ENCODE measurements at places on chromosomes 2 and 18. TPM values are rescaled to one million over a fixed set of nuclear protein-coding genes. Genes with fewer than 3 reads are reported as not detected.

DNA sequence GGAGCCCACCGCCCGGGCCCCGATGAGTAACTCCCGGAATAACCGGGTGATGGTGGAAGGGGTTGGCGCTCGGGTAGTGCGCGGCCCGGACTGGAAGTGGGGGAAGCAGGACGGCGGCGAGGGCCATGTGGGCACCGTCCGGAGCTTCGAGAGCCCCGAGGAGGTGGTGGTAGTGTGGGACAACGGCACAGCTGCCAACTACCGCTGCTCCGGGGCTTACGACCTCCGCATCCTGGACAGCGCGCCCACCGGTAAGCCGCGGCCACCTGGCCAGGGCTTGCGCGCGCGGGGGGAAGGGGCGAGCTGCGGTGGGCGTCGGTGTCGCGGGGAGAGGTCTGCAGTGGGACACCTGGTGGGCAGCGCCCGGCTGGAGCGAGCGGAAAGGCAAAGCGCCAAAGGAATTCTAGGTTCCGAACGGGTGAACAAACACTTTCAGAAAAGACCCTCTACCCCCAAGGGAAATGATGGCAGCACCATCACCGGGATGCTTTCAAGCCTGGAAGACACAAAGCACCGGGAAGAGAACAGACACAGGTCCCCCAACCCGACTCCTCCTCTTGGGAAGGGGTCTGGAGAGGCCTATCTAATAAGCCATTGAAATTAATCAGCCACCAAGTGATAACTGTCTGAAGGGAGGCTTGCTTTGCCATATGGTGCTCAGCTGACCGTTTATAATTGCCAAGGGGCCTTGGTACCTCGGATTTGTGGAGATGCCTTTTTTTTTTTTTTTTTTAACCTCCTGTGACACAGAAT, 1.1 kb downstream of the MIB1 start:
- DNase-seq: no peak

GRCh38 chr2:170229744-170230143, 51.8 kb downstream of the MYO3B start:
- no peak for DNase-seq

GRCh38 chr2:206245265-206245672, 29.2 kb upstream of the ZDBF2 start:
- no peak for DNase-seq

DNA sequence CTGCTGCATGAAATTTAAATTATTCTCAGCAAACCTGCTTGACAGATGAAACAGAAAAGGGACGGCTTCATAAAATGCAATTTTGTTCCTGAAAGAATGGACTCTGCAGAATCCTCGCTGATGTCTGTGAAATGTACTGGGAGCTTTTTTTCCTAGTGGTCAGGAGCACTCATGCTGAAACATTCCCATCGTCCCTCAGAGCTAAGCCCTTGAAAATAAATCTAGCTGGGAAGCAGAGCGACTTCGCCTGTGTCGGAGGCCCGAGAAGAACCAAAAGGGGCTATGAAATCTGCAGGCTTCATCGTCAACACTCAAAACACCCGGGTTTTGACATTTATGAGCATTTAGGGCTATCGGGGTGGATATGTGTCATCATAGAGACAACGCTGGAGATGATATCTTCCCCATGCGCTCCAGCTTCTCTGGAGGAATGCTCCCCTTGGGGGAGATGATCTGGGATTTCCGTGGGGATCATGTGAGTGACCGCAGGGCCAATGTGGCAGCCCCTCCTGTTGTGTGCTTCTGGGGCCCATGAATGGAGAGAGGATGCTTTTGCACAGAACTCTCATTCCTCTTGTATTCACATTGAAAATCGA, 182.3 kb downstream of the KLHL29 start:
- no peak for DNase-seq

DNA sequence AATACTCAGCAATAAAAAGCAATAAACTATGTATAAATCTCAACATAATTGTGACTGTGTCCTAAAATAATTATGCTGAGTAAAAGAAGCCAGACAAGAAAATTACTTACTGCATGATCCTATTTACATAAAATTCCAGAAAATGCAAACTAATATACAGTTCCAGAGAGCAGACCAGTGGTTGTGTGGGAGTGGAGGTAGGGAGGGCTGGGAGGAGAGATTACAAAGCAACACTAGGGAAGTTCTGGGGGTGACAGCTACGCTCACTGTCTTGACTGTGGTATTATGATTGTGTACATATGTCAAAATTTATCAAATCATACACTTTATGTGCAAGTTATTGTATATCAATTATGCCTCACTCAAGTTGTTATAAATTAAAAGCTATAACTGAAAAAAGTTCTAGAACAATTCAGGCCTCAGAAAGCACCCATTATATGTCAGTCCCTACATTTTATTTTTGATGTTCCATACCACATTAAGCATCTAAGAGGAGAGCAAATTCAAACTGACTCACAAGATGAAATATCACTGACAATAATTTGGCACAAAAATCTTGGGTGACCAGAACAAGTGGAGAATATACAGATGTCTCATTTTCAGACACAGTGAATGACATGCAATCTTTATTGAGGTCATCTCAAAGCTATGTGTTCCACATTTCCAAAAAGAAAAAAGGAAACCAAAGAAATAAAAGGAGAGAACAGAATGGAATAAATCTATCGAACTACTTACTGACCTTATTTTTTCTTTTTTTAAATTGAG, 85.1 kb downstream of the ANTXR1 start:
- DNase-seq: no peak

GRCh38 chr2:229335877-229336346, 64.8 kb upstream of the PID1 start:
- DNase-seq: no peak

DNA sequence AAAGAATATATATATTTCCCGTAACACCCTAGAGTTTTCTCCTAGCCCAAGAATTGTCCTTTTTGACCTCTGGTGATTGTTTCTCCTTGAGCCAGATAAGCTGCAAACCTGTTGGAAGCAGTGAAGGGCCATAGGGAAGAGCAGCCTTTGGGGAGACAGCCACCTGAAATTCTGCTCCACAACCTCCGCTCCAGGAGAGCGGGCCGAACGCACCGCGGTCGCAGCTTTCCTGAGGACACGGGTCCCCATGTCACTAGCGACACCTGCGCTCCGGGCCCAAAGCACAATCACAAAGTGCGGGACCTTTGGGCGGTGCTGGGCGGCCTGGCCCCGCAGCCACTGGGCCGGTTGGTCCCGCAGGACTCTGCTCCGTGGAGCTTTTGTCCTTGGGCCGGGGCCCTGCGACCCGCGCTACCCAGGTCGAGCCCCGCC, 557 bp upstream of the DSG2 start:
- DNase-seq: no peak

DNA sequence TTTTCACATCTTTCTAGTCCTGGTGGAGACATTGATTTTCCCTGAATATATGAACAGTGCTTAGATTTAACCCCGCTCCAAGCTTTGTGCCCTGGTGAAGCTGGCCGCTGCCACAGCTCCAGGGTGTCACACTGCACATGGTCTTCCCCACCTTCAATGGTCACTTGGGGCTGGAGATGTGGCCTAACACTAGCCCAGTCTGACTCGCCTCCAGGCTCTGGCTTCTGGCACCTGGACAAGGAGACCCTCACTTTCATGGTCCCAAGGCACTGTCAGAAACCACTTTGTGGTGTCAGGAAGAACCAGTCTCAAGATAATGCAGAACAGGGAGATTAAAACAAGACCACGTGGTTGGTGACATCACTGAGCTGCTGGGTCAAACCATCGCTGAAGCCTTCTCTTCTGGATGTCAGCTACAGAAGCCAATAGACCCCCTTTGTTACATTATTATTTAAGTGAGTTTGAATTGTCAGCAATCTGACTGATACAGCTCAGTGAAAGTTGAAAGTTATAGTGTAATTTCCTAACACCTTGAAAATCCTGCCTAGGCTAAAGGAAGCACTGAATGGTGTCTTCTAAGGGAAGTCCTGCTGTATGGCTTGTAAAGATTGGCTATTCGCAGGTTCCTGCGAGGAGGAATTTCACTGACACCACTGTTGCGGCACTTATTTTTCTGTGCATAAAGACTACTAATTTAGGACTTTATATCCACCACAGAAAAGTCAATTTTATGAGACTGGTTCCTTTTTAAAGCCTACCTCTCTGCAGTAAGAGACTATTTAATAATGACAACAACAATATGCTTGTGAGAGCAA, 55.0 kb upstream of the CTDP1 start:
- DNase-seq: no peak

GRCh38 chr2:233672886-233673285, 1.2 kb downstream of the UGT1A9 start:
- no peak for DNase-seq

- DNase-seq: no peak
Observed at GRCh38 chr2:134173338-134174016, 80.4 kb upstream of the MGAT5 start.

DNA sequence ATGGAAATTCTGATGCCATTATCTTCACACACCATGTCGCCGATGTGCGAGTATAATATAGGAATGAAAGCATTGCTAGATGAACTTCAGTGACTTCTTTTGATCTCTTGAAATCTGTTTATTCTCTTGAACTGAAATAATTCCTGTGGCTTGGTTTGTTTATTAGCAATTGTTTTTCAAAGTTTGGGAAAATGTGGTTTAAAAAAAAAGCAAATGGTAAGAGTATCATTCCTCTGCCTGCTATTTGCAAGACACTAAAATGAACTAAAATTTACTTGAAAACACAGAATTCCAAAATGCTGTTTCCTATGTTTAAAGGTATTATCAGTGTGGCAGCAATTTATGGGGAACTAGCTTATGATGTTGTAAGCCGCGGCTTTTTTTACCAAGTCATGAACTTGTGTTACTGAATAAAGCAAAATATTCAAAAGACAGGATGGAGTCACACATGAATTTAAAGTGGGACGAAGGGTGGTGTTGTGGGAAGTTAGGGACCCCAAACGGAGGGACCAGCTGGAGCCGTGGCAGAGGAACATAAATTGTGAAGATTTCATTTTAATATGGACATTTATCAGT, 96.4 kb downstream of the COLEC12 start:
- DNase-seq: no peak

DNA sequence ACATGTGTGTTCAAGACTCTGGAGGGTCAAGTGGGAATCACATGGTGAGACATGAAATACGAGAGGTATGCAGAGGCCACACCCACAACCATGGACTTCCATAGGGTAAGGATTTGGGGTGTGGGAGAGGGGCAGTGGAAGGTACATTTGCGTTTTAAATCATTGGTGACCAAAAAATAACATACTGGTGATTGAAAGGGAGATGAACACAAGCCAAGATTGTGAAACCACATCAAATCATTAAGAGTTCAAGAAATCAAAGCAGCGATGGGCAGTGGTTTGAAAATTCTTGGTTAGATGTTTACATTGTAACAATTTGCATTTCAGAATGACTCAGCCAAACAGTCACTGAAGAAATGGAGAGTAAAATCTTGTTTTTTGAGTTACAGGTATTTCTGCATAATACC, 1.9 kb upstream of the CABYR start:
- no peak for DNase-seq

DNA sequence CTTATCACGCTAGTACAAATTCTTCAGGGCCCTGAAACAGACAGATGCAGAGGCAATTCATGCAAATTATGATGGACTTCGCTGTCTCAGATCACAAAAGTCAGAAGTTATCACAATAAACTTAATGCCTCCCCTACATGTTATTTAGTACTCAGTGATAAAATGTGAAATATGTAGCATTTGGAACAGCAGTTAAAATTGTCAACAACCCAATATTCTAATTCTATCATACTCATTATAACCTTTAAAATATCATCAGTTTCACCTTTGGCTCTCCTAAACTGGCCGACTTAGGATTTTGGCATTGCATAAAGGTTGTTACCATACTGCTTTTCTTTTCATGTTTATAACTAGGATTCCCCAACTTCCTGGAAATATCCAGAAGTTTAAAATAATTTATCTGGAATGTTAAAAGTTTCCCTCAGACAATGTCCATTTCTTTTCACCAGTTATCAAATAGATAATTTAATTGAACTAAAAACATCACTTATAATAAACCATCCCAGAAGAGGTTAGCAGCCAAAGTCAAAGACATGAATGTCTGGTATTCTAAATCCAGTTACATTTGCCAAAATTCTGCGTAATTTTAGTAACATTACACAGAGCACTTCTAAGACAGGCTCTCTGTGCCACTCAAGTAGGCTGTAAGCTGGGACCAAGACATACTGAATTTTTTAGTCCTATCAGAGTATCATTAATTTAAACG, 239.8 kb downstream of the RBM43 start:
- DNase-seq: no peak

- no peak for DNase-seq
Observed at GRCh38 chr2:123179526-123179925, 845.6 kb upstream of the CNTNAP5 start.

DNA sequence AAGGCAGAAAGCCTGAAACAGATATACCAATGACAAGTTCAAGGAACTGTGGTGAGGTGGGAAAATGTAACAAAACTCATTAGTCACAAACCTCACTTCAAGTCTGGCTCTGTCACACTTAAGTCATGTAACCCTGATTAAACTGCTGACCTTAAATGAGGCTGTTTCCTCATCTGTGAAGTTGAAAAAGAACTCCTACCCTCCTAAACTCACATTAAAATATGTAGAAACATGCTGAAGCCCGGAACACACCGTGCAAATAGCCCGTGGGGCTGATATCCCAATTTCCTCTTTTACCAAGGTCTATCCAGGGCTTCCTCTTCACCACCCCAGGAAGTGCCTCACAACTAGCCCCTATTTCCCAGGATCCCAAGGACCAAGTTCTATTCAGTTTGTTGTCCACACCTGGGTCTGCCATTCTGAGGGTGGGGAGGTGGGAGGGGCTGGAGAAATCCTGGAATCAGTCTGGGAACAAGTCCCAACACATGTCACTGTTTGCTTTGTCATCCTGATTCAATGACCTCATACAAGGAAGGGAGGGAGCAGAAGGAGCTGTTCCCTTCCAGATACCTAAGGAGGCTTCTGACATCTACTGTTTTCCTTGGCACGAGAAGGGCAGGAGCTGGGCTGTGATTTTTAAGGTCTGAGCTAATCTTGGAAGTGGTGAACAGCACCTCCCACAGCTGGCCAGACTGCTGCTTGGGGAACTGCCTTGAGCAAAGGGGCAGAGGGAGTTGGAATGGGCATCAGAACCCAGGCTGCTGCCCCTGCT, 42.3 kb downstream of the SLC4A1AP start:
- DNase-seq: no peak

GRCh38 chr2:234623521-234623991, 126.7 kb upstream of the ARL4C start:
- no peak for DNase-seq

DNA sequence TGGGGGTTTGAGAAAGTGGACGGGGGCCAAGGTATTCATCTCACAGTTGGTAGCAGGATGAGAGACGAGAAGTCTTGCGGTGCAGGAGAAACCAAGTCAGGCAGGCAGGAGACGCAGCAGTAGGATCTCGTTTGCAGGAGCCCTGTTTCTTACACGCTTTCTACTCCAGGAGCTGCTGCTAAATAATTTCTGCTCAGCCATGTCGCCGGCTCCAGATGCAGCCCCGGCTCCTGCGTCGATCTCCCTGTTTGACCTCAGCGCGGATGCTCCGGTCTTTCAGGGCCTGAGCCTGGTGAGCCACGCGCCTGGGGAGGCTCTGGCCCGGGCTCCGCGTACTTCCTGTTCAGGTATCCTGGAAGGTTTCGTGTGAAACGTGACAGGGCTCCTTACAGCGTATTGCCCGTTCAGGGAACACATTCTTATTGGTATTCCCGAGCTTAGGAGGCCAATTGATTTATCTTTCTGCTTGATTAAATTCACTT, 494 bp downstream of the ANKZF1 start:
- no peak for DNase-seq

GRCh38 chr2:129722306-129723019, 257.0 kb upstream of the RAB6C start:
- no peak for DNase-seq

UGT1A10 gene
- total RNA-seq: not detected

C2orf78 gene
- not detected for total RNA-seq

C2orf66 gene
- total RNA-seq: not detected

ANO7 gene
- total RNA-seq: 0.98 TPM

FAM124B gene
- total RNA-seq: 1.7 TPM

DLGAP1 gene
- 3.2 TPM for total RNA-seq

VWA3B gene
- not detected for total RNA-seq

All from vagina (tissue), 2 donors.